DMS153 (cell line): ENCODE measurements at places on chromosomes 12 and 14.
A peak's percentile ranks its signal among the peaks of the same experiment; 100 is the strongest.

- no peak for DNase-seq
Observed at GRCh38 chr12:89334548-89335169, 17.6 kb downstream of the DUSP6 start.

DNA sequence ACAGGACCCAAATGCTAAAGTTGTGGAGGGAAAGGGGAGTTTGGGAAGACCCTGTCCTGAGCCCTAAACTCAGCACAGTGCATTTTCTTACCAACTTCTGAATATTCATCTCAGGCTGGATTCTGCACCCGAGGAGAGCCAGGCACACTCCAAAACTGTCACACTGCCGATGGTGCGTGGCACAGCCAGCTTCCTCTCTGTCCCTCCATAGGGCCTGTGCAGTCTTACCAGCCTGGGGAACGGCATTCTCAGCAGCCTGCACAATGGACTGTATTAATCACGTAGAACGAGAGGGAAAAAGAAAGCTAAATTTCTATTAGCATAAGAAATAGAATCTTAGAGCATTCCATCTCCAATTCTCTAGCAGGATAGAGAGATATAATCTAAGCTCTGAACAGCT is 71.3 kb upstream of the GPATCH2L start:
- no peak for DNase-seq

GRCh38 chr12:32702946-32703345 is 23.8 kb downstream of the DNM1L start:
- DNase-seq, result no peak

DNA sequence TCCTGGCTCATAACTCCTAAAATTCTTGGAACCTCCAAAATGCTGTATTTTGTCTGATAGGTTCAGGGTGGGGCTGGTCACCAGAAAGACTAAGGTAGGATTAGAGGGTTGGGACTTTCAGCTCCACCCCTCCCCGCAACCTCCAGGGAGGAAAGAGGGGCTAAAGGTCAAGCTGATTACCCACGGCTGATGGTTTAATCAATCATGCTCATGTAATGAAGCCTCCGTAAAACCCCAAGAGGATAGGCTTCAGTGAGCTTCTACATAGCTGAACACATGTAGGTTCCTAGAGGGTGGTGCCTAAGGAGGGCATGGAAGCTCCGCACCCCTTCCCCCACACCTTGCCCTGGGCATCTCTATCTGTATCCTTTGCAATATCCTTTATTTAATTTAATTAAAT is 60.0 kb downstream of the DGLUCY start:
- DNase-seq, result no peak

- no peak for DNase-seq
Observed at GRCh38 chr12:19643635-19644034, 204.3 kb downstream of the AEBP2 start.

GRCh38 chr14:72673179-72673578 is 220.7 kb downstream of the DPF3 start:
- no peak for DNase-seq

GRCh38 chr12:49928471-49928870 is 22.1 kb upstream of the AQP2 start:
- DNase-seq, result no peak

- DNase-seq, result no peak
Observed at GRCh38 chr12:54028314-54029201, at the start of gene HOXC6. Gene HOXC6 (plus strand): TSS chr12:54028440. CDS start chr12:54028522, 82 bp downstream.

DNA sequence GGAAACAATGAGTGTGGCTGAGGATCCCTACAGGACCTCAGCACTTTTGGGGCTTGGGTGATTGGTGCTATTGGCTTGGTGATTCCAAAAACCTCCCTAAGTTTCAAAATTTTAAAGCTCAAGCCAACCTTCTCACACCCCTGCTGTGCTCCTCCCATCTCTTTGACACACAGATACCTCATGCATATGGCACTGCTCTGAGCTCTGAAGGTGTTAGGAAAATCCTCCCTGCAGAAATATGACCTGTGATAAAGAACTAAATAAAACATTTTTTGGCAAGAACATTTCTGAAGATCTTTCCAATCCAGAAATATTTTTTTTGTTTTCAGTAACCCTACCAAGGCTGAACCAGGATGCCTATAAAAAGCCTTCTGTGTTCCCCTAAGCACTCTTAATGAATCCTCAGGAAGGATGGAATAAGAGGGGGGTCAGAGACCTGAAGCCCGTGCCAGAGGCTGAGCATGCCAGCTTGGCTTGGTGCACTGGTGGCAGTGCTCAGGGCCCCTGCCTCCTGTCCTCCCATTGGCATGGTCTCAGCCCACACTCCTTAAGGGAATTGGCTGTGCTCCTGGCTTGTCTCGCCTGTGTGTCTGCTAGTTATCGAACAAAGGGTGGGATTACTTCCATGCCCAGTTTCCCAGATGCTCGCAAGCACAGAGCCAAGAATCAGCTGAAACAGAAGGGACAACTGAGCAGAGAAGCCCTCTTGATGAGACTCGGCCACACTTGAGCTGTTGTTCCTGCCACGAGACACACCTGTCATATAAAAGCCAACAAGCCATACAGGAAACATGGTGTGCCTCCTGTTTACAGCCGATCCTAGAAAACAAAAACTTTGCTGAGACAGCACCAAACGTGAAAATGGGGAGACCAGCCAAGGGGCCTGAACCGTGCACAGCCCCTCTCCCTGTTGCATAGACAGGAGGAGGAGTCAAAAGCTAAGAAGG is 132.7 kb upstream of the EEA1 start:
- peak; percentile 10 for DNase-seq

GRCh38 chr12:34218193-34219045 is 196.1 kb downstream of the ALG10 start:
- DNase-seq, result peak; percentile 32

DNA sequence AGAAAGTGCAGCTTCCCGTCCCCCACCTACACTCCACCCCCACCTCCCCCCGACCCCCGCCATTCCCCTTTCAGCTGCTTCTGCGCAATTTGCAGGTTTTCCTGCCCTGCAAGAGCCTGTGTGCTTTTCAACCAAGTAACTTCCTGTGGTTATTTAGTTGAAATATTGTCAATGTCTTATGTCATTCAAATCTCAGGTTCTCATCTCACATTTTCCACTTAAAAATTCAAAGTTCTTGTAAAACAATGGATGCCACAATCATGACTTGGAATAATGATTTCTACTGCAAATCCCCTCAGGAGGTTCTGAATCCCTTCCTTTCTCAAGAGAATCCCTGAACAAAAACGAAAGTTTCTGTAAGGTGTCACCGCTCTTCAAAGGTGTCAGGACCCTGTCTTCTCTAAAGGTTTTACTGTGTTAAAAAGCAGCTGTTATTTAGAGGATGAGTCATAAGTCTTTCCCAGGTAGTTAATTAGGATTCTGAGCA is 31.6 kb downstream of the WBP11 start:
- DNase-seq, result no peak

DNA sequence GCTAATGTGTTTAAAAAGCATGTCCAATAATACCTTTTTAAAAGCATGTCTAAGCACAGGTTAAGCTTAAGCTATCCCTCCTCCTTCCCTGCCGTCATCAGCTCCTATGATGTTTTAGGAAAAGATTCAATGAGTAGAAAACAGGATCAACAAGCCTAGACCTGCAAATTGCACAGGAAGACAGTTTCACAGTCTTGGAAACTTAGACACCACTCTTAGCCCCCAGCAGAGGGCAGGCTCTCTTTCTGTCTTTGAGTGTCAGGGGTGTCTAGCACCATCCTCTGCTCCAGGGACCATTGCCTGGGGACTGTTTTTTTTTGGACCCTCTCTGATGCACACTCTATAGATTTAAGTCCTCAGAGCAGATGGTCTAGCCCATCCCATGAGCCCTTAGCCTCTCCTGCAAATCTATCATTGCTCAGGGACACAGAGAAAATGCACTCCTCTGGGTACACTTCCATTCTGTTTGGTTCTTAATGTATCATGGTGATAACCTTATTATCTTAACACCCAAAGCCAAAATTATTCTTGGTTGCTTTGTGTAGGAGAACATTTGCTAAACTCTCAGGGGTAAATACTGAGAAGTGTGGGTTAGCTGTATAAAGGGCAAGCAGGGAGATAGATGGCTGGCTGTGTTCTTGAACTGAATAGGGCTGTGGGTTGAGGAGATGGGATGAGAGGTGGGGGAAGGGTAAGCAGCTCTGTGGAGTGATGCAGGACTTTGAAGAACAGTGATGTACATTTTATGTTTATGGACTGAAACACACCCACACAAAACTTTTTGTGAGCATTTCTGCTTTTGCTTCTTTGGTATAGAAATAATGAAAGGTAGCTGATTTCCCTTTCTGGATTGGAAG is 259.9 kb upstream of the DDHD1 start:
- no peak for DNase-seq
